ENCODE measurements at places on chromosomes 3 and 15.

- DNase-seq = no peak
Observed at GRCh38 chr15:80662129-80662528, 33.0 kb upstream of the ABHD17C start.

GRCh38 chr3:139288266-139288821, 55.5 kb upstream of the MRPS22 start:
- no peak for DNase-seq

DNA sequence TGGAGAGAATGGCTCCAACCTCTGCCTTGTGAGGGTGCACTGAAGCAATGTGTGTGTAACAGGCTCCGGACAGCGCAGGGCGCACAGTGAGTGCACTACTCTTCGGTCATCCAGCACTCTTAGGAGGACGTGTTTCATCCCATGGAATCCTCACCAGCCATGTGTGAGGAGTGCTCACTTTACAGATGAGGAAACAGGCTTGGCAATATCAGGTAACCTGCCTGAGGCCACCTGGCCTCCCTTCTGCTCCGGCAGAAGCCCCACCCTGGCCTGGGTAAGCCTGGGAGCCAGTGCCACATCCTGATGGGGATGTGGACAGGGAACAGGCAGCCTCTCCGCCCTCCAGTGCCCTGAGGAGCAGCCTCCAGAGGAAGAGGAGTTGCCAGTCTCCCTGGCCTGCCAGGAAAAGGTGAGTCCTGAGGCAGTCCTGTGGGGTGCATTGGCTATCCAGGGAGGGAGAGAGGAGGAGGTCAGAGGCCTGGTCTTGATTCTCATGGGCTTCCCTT, 39.4 kb upstream of the LIMD1 start:
- no peak for DNase-seq

GRCh38 chr15:84387086-84387485, 151.5 kb downstream of the GOLGA6L4 start:
- DNase-seq = no peak

DNA sequence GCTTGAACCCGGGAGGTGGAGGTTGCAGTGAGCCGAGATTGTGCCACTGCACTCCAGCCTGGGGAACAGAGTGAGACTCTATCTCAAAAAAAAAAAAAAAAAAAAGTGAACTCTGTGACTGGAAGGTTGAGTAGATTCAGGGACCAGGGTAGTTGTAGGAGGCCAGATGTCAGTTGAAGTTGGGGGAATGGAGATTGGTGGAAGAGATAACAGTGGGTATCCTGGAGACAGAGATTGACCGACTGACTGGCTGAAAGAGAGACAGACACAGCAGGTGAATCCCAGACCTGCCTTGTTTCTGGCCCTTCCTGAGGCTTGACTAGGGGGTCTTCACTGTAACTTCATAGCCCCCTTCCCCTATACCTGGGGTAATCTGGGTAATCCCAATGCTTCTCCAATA, 22.1 kb upstream of the RNU6-1 start:
- DNase-seq = no peak

DNA sequence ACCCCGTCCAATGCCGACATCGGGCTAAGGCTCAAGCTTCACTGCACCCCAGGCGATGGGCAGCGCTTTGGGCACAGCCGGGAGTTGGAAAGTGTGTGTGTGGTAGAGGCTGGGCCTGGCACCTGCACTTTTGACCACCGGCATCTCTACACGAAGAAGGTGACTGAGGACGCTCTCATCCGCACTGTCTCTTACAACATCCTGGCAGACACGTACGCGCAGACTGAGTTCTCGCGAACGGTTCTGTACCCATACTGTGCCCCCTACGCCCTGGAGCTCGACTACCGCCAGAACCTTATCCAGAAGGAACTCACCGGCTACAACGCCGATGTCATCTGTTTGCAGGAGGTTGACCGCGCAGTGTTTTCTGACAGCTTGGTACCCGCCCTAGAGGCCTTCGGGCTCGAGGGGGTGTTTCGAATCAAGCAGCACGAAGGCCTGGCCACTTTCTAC, 1.0 kb downstream of the PDE12 start:
- DNase-seq = peak; percentile 57

DNA sequence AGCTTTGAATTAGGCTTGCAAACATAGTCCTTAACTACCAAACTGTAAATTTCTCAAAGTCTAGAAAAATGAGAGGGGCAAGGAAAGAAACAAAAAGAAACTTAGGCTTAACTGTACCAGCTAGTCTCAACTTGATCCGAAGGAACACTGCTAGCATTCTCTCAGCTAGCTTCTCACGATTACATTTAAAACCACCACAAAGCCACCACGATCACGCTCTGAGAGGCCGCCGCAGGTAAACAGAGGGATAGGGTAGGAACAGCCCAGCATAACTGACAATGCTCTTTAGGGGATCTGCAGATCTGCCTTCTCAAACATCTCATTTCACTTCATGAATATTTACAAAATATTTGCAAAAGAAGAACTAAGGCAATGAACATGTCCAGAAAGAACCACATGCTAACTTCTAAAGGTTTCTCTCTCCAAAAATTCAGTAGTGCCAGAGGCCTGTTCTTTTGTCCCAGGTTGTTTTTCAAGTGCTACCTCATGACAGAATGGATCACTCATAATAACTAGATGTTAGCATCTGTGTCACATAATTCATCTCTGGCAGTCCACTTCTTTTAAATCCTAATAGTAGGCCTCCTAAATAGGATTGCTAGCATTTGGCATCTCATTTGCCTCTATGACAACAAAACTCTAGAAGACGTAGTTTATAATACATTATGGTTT, 18.9 kb downstream of the VGLL4 start:
- DNase-seq = no peak

DNA sequence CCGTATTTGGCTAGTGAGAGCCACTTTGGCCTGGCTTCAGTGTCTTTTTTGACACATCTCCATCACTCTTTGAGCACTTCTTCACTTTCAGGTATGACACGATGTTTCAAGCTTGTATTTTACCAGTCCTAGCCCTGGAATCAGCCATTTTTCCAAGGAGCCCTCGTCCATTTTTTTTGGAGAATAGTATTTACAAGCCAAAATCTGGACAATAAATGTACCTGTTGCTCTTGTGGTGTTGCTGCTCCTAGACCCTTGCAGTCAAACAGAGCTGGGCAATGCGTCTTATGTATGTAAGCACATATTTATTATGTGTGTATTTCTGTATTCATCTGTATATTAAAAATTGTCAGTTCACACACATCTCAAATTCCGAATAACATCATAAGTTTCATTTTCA, 231.2 kb downstream of the THSD4 start:
- no peak for DNase-seq

DNA sequence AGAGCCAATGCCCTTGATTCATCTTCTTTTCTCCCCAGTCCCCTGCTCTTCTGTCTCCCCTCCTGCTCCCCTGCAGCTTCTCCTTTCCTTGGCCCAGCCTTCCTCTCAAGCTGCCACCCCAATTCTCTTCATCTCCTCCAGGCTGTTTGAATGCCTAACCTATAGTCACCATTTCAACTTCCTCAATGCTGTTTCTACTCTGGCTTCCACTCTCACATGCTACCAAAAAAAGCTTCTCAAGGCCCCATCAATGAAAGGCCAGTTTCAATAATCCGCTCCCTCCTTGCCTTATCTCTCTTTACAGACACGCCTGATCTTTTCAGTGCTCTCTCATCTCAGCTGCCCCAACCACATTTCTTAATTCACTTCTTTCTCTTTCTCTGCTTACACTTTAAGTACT, 212.2 kb upstream of the GPR149 start:
- no peak for DNase-seq

DNA sequence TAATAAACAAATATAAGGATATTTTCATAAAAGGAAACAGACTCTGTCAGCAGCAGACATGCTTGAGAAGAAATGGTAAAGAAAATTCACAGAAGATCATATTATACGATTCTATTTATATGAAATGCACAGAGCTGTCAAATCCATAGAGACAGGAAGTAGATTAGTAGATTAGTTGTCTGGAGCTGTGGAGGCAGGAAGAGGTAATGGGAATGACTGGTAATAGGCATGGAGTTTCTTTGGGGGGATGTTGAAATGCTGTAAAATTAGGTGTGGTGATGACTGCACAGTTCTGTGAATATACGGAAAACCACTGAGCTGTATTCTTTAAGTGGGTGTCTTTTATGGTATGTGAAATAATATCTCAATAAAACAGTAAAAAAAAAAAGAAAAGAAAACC, 35.3 kb downstream of the CEP152 start:
- no peak for DNase-seq

GRCh38 chr3:101142160-101142559, 148.9 kb upstream of the ABI3BP start:
- DNase-seq = no peak

- no peak for DNase-seq
Observed at GRCh38 chr15:59258317-59258716, 51.7 kb downstream of the LDHAL6B start.

- no peak for DNase-seq
Observed at GRCh38 chr15:74370471-74370870, 3.0 kb upstream of the CYP11A1 start.

GRCh38 chr15:99207672-99208071, 41.7 kb downstream of the TTC23 start:
- no peak for DNase-seq

DNA sequence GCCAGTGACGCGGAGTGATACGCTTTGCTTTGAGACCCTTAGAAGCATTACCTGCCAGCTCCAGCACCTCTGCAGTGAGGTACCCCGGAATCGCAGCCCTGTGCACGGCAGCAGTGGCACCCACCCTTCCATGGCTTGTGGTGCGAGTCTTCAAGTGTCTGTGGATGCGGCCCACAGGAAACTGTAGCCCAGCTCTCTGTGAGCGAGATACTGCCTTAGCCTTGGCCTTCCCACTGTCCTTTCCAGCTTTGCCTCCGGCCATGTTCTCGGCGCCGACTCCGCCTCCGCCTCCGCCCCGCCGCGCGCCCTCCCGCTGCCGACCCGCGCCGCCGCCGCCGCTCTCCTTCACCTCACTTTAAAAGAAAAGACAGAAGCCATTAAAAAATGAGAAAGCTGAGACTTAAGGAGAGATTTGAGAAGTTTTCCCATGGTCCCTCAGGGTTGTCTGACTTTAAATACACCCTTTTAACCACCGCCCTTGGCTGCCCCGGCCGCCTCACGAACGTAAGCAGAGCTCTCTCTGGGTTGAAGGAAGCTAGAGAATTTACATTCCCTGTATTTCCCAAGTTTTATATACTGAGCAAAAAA, 78.5 kb upstream of the FAM174B start:
- DNase-seq = peak; percentile 4

GRCh38 chr3:86702381-86702958, 288.5 kb downstream of the VGLL3 start:
- no peak for DNase-seq

DNA sequence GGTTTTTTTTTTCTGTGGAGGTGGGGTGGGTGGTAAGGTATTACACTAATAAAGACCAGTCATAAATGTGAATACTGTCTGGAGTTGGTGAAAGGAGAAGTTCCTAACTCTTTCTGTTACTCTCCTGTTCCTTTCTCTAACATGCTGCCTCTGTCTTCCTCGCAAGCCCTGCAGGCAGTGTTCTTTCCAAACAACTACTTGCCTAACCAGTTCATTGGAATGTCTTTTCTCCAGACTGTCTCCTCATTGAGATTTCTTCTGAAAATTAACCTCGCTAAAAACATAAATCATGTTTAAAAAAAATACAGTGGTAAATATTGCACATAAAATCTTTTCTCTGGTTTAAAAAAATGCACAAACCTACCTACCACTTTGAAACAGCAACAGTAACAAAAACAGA, 135.2 kb downstream of the TP63 start:
- no peak for DNase-seq

DNA sequence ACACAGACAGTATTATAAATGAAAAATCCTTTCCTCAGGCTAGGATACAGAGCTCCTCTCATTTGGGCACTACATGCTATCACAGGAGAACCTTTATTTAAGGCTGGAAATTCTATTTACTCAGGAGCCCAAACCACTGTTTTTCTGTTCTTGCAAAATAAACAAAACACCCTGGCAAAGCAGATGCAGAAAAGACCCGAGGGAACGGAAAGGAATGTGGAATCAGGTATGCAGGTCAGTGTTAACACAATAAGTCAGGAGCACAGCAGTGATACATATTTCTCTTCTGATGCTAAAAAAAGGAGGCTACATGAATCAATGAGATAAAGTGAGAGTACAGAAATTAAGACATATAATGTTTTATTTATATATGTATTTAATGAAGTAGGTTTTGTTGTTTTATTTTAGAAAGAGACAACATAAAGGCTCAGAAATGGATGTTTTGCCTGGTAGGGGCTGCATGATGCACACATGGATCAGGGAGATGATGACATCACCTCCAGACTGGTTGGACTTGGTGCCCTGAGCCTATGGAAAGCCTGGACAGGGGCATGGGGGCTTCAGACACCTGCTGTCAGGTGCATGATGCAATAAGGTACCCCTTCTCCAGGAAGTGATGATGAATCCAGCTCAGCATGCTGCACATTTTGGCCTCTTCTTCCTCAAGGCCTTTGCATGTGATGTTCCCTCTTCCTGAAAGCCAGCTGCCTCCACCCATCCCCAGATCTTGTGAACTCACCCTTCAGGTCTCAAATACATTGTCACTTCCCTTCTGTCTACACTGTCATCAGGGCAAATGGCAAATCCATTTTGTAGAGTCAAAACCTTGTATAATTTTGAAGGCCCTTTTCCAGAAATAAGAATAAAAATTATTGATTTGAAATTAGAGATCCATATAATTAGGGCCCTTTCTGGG, 19.1 kb upstream of the RBP1 start:
- DNase-seq = no peak

DNA sequence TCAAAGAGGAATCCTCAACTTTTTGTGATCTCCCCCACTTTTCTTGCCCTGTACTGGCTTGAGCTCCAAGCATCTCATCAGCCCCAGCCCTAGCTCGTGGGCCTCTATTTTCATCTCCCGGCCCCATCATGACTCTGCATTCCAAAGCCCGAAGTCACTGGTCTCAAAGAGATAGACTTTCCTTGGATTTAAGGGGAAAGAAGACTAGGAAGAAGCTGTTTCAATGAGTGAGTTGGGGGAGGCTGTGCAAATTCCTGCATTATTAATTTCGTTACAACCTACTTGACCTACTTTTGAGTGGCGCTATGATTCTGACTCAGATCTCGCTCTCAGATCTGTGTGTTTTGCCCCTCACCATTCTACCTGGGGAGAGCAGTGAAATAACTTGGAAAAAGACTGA, 266.6 kb upstream of the TBL1XR1 start:
- DNase-seq = no peak

- DNase-seq = no peak
Observed at GRCh38 chr15:62666046-62666445, 376.5 kb upstream of the TPM1 start.

GRCh38 chr3:24968036-24968435, 460.0 kb upstream of the RARB start:
- DNase-seq = no peak

GRCh38 chr3:161690299-161690620, 193.7 kb downstream of the OTOL1 start:
- DNase-seq = no peak
